DMS153 (cell line): ENCODE measurements at places on chromosomes 2 and 18.
A peak's percentile ranks its signal among the peaks of the same experiment; 100 is the strongest.

DNA sequence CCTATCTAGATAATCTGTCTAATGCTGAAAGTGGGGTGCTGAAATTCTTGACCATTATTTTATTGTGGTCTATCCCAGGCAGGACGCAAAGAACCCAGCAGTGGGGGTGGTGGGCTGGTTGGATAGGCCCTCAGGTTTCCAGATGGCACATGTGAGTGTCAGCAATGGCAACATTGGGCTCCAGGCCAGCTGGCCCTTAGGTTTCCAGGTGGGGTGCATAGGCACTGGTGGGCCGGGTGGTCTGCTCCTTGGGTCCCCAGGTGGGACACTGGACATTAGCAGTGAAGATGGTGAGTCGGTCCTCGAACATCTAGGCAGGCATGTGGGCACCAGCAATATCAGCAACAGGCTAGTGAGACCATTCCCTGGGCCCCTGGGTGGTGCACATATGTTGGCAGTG, 680.3 kb upstream of the ACVR2A start:
- no peak for DNase-seq

GRCh38 chr2:76946631-76947145, 575.5 kb downstream of the LRRTM4 start:
- no peak for DNase-seq

GRCh38 chr18:64678048-64678447, 529.2 kb upstream of the LINC00305 start:
- DNase-seq: no peak

DNA sequence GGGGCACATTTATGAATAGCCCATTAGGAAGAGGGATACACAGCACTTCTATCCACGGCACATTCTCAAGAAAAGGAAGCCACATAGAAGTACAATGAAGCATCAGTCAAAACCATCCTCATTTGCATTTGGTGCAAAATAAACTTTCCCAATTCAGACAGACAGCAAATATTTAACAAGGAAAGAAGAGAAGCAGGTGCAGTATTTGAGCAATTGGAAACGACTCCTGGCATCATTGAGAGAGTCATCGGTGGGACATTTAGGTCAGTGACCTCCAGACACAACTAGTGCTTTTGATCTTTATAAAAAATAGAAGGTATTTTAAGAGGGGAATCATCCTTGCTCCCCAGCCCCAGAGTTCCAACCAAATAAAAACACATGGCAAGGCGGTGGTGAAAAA, 118.0 kb downstream of the MREG start:
- peak; percentile 63 for DNase-seq

GRCh38 chr2:210128961-210129360, 42.2 kb downstream of the KANSL1L start:
- DNase-seq: peak; percentile 47

DNA sequence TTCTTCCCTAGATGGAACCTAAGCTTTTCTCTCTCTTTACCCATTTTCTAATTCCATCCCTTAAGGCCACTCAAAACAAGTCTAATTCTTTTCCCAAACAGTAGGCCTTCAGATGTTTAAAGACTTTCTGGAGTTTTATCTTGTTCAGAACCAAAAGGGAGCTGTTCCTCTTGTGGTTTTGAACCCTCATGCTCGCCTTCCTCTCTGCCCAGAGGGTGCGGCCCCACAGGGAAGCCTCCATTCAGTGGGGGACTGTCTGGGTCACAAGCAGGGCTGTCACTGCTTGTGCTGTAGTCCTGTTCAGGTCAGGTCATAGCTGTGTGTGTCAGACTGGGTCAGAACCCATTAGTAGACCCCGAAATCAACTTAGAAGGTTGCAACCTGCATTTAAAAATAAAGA, 56.5 kb downstream of the TET3 start:
- DNase-seq: no peak

- DNase-seq: peak; percentile 25
Observed at GRCh38 chr18:48868468-48869466, 82.0 kb downstream of the SMAD7 start.

GRCh38 chr2:100262555-100263320, 59.6 kb downstream of the LONRF2 start:
- peak; percentile 20 for DNase-seq
